Hematopoietic multipotent progenitor cell treated with erythropoietin and hydrocortisone succinate and interleukin-3 and kit ligand, for 15 days (in vitro differentiated cells): ENCODE measurements at places on chromosomes 7 and 10.

GRCh38 chr10:83764666-83765065 is 374.6 kb upstream of the GHITM start:
- DNase-seq, result no peak

DNA sequence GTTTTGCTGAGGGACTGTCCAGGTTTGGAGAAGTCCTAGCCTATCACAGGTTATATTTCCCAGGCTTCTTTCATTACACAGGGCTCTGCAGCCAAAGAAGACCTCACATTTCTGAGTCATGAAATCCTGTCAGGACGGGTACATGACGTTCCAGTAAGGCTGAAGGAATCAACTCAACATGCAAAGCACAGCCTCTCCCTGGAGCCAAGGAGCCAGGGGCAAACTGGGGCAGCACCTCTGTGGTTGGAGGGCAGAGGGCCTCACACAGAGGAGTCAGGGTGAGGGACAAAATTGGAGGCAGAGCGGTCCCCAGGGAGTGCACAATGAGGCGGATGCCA is 116.3 kb upstream of the GDF10 start:
- no peak for DNase-seq

DNA sequence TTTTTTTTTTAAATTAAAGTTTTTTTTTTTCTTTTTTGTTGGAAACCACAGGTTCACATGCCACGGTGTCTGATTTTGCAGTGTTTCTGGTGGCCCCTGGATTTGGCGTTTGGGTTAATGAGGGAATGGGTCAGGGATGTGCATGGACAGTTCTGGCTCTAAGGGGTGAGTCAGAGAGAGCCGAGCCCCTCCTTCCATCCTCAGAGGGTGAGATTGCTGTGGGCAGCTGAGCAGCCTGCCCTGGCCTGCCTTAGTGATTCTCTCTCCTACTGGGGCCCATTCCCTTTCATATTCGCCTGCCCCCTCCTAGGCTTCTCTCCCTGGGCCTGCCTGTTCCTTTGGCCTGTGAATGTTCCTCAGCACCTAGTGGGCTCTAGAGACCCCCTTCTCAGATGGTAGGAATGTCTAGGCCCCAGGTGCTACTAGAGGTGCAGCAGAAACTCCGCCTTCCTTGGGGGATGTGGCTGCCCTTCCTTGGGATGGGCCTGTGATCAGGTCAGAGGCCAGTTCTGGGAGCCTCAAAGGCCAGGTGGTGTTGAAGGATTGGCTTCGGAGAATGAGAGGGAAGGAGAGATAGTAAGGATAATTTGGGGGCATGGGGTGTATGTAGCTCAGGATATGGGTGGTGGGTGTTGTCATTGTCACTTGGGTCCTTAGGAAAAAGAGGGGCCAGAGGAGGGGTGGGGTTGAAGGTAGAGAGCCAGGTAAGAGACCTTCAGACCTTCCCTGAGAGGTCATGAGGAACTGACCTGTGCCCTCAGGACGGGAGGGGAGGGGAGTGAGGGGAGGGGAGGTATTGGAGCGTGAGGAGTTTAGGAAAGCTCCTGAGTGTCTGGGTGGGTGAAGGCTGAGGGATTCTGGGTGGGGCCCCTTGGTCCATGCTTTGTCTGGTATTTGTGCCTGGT is 19.8 kb downstream of the TSPAN14 start:
- DNase-seq, result no peak

DNA sequence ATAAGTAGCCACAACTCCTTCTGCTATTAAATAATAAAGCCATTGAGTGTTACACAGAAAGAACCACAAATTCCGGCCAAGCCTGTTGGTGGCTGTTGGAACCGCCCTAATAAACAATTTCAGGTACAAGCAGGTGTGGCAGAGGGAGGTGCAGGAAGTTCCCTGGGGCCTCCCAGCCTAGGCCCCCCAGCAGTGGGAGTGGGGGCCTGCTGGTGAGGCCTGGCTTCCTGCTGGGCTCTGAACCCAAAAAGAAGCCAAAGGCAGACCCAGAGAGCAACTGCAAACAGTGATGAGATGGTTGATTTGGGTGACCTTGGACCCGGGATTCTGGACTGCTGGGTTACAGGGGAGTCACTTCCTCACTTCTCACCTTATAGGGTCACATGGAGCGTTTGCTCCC is 21.0 kb upstream of the LMTK2 start:
- DNase-seq, result no peak
